ENCODE measurements at places on chromosomes 1 and 21.

DNA sequence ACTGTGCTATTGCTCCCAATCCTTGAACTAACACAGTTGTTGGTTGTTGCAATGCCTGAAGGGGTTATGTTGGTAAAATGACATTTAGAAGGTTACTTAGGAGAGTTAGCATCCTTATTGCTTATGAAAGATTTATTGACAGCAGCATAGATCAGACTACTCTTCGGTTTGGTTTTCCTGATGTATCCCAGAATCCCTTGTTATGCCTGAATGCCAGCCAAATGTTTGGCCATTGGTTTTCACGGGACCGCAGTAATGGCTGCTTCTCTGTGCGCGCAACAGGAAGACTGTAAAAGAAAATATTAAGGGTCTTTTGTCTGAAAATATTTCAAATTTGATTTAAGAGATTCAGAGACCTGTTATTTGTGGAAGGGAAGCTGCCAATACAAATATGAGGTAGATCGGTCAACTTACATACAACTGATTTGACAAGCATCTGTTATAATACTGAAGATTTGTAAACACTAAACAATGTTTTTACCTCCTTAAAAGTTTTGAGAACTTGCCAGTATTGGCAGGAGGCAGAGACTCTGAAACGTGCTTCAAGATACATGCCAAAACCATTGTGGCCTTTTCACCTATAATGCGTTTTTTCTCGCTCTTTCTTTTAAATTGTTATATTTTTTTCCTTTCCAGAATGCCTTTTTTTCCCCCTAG is 8.3 kb downstream of the NFIA start:
- DNase-seq, result no peak

GRCh38 chr1:100122177-100122576 is 10.6 kb downstream of the SASS6 start:
- DNase-seq, result no peak

GRCh38 chr21:45735259-45736000 is 91.9 kb downstream of the PCBP3 start:
- DNase-seq, result no peak

- DNase-seq, result no peak
Observed at GRCh38 chr1:174815036-174815435, 184.7 kb upstream of the CACYBP start.

GRCh38 chr1:203511513-203511912 is 17.6 kb downstream of the OPTC start:
- no peak for DNase-seq

GRCh38 chr1:61125263-61125662 is 42.9 kb downstream of the NFIA start:
- DNase-seq, result no peak

DNA sequence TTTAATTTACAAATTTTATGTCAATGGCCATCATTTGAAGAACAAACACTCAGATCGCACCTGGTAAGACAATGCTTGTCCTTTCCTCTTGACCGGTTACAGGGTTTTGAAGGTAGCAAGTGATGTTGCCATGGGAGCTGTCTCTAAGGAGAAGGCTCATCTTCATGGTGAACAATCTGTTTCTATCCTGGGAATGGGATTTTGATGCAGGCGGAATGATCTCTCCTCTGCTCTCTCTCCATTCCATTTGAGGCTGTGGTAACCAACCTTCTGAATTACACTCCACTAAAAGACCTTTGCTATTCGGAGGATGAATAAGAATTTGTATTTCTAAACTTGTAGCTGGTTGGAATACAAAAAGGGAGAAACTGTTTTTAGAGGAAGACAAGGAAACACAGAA is 57.9 kb upstream of the SLC5A9 start:
- DNase-seq, result no peak

GRCh38 chr1:180674603-180675530 is 43.0 kb downstream of the XPR1 start:
- DNase-seq, result no peak

- DNase-seq, result no peak
Observed at GRCh38 chr1:147840909-147841308, 61.7 kb upstream of the GJA8 start.

DNA sequence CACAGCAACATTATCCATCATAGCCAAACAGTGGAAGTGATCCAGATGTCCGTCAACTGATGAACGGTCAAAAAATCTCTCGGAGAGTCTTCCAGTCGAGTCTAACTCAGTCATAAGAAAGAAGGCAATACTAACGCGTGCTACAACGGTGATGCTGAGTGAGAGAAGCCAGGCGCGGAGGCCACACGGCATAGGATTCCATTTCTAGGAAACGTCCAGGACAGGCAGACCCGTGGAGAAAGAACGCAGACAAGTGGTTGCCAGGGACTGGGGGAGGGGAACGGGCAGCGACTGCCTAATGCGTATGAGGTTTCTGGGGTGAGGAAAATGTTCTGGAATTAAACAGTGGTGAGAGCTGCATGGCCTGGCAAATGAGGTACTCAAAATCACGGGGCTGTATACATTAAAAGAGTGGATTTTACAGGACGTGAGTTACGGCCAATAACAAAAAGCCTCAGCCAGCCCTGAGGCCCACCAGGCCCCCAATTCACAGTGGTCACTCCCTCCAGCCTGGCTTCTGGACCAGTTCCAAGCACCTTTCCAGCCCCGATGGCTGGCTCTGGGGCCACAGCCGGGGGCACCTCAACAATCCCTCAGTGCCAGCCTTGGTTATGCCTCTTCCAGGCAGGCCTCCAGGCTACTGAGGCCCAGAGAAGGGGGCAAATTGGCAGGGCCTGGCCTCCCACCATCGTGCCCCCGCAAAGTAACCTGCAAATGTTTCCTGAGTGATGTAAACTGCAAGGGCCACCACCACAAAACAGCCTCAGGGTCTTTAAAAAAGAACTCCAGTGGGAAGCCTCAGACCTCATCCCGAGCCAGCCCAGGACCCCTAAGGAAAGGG is 3.4 kb downstream of the WNT9A start:
- no peak for DNase-seq

GRCh38 chr1:93698329-93699048 is 16.9 kb upstream of the BCAR3 start:
- no peak for DNase-seq

GRCh38 chr1:91171898-91172297 is 150.1 kb upstream of the ZNF644 start:
- DNase-seq, result no peak

DNA sequence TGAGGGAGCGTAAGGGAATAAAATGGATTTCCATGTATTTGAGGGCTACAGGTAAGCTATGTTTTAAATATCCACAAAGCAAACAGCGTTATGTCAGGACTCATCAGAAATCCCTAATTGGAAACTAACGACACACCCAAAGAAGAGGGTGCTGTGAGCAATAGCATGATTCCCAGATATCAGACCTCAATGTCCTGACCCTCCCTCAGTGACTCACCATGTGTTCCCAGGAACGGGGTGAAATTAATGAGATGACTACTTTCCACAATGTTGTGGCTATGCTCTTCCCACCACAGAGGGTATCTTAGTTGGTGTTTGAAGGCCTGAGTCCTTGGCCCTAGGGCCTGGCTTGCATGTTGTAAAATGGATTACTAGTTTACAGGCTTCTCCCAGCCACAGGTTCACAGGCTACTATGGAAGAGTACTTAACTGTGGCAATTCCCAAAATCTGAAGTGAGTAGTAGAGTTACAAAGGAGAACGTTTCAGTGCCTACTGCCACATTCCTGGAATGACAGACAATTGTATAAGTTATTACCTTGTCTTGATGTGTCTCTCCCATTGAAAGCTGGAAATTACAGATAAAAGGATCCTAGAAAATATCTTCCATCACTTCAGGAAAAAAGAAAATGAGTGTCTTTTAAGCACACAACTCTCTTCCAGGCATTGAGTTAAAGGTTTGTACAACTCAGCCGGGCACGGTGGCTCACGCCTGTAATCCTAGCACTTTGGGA is 1.7 kb upstream of the KRTAP11-1 start:
- no peak for DNase-seq

- no peak for DNase-seq
Observed at GRCh38 chr1:229699613-229700267, 73.7 kb downstream of the URB2 start.

GRCh38 chr1:69858534-69858933 is 290.8 kb downstream of the LRRC7 start:
- DNase-seq, result no peak

DNA sequence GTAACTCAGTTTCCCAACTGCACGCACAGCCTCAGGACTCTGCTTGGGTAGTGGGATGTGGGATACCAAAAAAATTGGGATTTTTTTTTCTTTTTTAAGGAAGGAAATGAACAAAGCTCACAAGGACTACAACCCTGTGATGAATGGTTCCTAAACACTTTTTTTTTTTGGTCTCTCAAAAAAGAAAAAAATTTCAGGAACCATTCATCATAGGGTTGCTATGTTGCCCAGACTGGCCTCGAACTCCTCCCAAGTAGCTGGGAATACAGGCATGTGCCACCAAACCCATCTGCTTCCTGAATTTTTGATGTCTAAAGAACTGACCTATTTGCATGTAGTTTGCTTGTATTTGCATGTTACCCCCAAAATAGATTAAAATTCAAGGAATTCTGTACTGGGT is 6.8 kb downstream of the MINDY1 start:
- DNase-seq, result no peak

GRCh38 chr1:233983811-233984210 is 79.3 kb downstream of the SLC35F3 start:
- DNase-seq, result no peak

Measured in activated T-helper 1 cell treated with anti-CD3 and anti-CD28 coated beads, Interleukin-2, amount 50 U/mL, for 16 hours (primary cell).